Hematopoietic multipotent progenitor cell treated with erythropoietin and hydrocortisone succinate and interleukin-3 and kit ligand, for 8 days (in vitro differentiated cells): ENCODE measurements at places on chromosomes 1 and 21.

DNA sequence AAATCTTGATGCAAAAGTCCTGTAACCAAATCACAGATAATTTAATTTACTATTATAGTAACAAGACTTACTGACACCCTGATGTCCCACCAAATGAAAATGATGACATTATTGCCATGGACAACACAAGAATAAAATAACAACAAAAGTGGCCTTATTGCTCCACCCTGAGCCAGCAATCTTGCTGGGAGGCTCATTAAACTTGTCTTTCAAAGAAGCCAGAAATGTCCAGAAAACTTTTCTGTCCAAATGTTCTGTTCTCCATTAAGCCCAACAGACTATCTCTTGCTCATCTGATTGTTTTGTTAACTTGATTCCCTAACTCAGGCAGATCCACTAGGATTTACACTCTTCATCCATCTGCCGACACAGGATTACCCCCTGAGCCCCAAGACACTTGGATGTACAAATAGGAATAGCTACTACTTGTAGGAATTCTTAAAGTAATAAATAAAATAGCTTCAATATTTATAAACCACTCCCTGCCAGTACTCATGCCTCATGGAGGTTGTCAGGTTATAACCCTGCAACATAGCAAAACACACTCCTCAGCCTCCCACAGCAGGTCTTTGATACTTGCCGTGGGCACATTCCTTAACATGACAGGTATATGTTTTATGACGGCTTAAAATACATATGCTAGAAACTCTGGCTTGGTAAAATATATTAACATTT lies 84.9 kb downstream of the PTPN14 start:
- DNase-seq, result no peak

- no peak for DNase-seq
These were observed 183.5 kb downstream of the RERE start for GRCh38 chr1:8633741-8634501.

- no peak for DNase-seq
These were observed 226.2 kb downstream of the RHOU start for GRCh38 chr1:228961511-228961910.

GRCh38 chr1:3566003-3566885 lies 45.1 kb downstream of the MEGF6 start:
- no peak for DNase-seq

DNA sequence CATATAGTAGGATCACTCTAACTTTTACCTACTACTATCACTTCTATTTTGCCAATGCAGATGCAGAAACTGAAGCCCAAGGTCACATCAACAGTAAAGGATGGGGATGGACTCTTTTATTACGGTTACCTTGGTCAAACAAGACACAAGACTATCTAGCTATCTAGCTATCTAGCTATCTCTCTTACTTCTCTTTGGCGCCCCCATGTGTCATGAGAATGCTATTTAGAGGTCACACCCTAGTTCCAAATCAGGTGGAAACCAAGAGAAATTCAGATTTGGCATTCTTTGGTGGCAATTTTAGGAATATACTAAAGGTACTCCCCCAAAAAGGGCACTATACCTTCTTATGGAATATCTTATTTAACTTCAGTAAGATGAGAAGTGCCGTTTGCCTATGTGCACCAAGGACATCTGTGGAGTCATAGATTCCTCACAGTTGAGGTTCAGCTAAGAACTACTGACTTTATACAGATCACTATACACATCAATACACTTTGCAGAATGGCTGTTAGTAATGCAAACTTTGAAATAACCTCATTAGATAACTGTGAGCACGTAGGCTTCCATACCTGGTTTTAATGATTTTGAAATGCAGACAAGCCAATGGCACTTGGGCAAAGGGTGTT lies 6.7 kb downstream of the ZNF648 start:
- DNase-seq, result peak; percentile 79

- peak; percentile 21 for DNase-seq
These were observed 79.0 kb upstream of the MAP10 start for GRCh38 chr1:232726048-232726779.

GRCh38 chr1:234579967-234580366 lies 30.0 kb downstream of the IRF2BP2 start:
- DNase-seq, result peak; percentile 65

DNA sequence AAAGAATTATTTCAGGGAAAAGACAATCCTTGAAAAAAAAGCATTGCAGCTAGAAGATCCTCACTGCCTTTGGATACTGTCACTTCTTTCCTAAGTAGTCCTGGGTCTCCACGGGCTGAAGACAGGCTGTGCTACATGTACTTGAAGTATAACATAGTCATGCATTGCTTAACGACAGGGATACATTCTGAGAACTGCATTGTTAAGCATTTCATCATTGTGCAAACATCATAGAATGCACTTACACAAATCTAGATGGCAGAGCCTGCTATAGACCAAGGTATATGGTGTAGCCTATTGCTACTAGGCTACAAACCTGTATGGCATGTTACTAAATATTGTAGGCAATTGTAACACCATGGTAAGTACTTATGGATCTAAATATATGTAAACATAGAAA lies 54.0 kb downstream of the KIAA0040 start:
- DNase-seq, result no peak

DNA sequence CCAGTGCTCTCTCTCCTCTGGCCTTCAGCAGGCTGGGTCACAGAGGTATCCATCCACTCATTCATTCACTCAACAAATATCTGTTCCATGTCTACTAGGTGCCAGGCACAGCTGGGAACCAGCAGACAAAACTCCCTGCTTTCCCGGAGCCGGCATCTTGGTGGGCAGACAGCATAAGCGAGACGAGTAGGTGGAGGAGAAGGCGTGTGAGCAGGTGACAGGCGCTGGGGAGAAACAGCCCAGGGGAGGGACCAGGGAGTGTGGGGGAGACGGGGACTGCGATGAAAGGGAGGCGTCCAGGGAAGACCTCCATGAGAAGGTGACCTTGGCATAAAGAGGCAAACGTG lies 11.0 kb upstream of the KCNAB2 start:
- DNase-seq, result no peak

DNA sequence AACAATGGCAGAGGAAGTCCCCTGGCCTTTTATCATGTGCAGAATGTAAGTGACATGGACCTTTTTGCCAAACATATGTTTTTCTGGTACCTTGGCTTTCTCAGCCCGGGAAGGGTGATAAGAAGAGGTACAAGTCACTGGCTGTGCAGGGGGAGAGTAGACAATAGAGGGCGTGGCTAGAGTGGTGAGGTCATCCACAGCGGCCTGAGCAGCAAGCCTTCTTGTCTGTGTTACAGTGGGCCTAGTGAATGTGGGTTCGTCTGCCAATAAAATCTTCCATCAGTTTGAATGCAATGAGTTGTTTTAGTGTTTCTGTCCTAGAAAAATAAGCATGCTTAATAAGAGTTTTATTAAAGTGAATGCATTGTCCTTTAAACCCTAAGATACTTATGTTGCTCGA lies 59.0 kb upstream of the PGD start:
- DNase-seq, result peak; percentile 49

GRCh38 chr1:54126271-54126815 lies 26.5 kb downstream of the CDCP2 start:
- DNase-seq, result no peak

- peak; percentile 99 for DNase-seq
These were observed 3.3 kb downstream of the C21orf58 start for GRCh38 chr21:46320331-46320801.

- DNase-seq, result peak; percentile 15
These were observed 423.5 kb upstream of the PROX1 start for GRCh38 chr1:213564215-213564659.

- DNase-seq, result no peak
These were observed 2.3 kb upstream of the GRIK3 start for GRCh38 chr1:37036667-37037053.

GRCh38 chr1:29753771-29754572 lies 517.6 kb downstream of the PTPRU start:
- no peak for DNase-seq

DNA sequence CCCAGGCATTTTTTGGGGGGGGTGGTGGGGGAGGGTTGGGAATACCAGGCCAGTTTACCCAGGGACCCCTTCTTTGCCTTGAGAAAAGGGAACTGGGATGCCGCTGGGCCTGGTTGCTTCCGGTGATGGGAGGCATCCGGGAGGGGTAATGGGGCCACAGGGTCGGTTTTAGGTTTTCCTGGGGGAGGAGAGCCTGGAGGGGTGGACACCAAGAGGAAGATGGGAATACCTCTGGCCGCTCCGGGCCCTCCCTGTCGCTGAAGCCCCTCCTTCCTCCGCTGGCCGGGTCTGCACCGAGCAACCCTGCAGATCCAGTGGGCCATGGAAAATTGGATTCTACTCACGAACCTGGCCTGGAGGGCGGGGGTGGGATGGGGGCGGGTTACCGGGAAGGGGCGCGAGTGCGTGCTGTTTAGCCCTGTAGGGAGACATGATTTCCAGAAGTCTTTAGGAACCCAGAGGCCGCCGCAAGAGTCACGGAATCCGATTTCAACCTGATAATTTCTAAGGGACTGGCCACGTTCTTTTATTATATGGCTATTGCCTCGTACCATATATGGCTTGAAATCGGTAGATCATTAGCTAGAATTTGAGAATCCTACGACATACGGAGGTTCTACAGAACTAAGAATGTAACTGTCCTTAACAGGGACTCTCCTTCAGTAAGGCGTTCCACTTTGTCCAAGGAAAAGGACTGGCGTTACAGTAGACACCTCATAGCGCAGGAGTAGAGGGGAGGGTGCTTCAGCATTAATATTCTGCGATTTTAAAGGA lies 749 bp downstream of the AKIRIN1 start:
- peak; percentile 21 for DNase-seq
